ENCODE measurements at places on chromosomes 7 and 10.
A peak's percentile ranks its signal among the peaks of the same experiment; 100 is the strongest.

- no peak for DNase-seq
These were observed 26.6 kb downstream of the RHEB start for GRCh38 chr7:151493083-151493482.

- DNase-seq = no peak
These were observed 553 bp downstream of the TSPAN15 start for GRCh38 chr10:69451784-69452251.

GRCh38 chr7:24889611-24890010 is 90.4 kb downstream of the OSBPL3 start:
- DNase-seq = no peak

DNA sequence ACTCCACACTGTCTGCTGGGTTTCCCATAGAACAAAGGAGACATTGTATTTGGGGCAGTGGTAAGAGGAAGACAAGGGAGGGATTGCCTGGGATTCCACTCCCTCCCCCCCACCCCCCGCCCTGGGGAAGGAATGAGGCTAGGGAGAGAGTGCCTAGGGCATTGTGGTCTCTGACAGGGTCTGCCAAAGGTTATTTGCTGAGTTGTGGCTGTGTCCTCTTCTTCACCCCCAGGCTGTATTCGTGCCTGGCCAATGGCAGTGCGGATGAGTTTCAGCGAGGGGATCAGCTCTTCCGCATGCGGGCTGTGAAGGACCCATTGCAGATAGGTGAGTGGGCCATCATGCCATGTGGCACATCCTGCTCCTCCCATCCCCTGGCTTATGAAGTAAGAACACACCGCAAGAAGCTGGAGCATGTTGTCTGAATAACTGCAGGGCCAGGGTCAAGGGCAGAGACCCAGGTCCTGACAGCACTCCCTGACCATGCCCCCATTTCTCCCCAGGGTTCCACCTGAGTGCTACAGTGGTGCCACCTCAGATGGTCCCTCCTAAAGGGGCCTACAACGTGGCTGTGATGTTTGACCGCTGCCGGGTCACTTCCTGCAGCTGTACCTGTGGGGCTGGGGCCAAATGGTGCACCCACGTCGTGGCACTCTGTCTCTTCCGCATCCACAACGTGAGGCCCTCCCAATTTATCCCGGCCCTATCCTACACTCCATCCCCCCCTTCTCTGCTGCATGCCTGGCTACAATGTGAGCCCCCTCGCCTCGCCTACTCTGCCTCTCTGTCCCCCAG is 3.7 kb downstream of the ZSWIM8 start:
- no peak for DNase-seq

DNA sequence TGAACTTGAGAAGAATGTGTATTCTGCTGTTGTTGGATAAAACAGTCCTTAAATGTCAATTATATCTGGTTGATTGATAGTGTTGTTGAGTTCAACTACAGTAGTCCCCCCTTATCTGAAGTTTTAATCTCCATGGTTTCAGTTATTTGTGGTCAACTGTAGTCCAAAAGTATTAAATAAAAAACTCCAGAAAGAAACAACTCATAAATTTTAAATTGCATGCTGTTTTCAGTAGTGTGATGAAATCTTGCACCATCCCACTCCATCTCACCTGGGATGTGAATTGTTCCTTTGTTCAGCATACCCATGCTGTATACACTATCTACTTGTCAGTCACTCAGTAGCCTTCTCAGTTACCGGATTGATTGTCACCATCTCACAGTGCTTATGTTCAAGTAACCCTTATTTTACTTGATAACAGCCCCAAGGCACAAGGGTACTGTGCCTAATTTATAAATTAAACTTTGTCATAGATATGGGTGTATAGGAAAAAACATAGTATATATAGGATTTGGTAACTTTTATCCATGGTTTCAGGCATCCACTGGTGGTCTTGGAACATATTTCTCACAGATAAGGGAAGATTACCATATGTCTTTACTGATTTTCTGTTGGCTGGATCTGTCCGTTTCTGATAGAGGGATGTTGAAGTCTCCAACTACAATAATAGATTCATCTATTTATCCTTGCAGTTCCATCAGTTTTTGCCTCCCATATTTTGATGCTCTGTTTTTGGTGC is 57.1 kb downstream of the AOAH start:
- DNase-seq = no peak

DNA sequence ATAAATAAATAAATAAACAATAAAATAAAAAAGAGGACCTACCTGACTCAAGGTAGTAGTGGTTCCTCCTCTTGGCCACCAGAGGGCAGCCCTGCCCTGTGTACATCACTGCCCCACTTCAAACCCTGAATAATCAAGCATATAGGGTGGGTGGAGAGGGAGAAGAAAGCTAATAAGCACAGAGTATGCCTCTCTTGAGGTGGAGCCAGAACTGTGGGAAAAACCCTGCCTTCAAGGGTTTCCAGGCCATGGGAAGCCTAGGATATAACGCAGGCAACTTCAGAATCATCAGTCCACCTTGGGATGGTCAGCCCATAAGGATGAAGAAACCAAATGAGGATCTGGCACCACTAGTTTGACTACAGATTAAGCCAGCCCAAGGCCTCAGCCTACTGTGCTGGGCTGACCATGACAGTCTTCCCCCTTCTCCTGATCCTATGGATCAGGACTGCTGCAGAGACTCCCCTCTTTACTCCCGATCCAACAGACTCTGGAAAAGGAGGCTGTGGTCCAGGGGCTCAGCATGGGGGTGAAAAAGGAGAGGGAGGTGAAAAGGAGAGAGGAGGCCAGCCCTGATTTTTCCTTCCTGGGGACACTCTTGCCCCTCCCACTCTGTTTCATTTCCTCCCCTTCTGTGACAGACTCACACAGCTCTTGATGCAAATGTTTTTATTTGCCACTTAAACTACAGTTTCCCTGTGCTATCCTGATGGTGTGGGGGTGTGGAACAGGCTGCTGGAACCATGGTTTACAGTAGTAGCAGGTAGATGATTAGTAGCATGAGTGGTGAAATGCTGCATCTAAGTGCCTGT is 10.1 kb downstream of the AVPI1 start:
- DNase-seq = peak; percentile 15

DNA sequence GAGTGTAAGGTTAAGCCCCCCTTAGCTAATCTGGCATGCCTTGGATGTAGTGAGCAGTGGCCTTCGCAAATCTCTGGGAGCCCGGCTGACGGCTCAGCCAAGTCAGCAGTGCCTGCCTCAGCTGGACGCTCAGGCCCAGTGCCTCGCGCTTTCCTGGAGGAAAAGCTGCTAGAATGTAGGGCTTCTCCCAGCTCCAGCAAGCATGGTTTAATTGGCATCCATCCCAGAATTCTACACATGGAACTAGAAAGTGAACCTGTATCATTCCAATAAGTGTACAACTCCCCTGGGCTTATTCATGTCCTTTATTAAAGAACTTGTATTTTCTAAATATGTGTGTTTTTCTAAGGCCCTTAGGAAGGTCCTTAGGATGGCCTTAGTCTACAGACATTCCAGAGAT is 287.8 kb upstream of the SHH start:
- no peak for DNase-seq

DNA sequence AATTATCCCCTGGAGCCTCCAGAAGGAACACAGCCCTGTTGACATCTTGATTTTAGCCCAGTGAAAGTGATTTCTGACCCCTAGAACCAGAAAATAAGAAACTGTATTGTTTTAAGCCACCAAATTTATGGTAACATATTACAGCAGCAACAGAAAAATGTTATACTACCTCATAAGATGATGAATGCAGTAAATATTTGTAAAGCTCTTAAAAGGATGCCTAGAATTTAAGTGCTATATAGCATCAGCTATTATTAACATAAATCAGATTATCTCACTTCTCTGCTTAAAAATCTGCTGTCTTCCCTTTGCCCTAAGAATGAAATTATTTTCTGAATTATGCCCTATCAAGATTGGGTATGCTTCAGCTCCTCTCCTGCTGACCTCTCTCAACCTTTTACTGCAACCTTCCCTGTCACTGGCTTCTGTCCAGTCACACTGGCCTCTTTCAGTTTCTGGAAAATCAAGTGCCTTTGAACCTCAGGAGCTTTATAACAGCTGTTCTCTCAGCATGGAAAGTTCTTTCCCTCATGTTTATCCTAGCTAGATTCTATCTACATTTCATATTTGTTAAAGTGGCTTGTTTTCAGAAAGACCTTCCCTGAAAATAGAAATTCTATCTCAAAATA is 78.9 kb downstream of the GPR37 start:
- DNase-seq = no peak

DNA sequence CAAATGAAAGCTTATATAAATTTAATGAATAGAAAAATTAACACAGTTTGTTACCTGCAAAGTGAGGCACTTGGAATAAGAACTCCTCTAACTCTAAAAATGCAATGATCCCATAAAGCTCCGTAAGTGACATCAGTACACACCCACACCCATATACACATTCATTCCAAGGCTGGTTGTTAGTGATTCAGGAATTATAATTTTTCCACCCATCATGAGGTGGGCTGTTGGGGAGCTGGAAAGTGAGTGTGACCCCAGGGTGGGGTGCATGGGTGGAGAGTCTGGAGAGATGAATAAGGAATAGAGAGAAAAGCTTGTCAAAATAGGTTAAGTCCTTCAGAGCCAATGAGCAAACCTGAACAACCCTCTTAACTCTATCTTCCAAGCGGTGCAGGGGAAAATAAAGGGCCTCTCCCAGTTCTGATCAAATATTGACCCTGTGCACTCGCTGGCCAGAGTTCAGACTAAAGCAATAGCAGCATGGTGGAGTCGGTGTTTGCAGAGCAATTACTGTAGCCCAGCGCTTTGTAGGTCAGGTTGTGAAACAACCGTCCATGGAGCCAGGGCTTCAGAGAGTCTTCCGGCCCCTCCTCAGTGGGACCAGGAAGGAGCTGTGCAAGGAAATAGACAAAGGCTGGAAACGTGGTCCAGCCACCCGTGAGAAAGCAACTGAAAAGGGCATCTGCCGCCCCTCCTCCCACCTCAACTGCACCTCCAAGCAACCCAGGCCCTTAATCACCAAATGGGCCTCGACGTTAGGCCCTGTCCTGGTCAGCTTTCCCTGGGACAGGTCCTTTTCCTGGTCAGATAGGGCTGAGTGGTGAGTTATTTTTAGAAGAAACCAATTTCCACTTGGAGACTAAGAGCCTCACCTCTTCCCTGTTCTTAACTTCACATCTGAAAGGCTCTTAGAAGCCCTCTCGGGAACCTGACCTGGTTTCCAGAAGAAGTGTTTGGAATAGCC is 61.2 kb downstream of the SH3PXD2A start:
- no peak for DNase-seq

- no peak for DNase-seq
These were observed 52.7 kb downstream of the RBM17 start for GRCh38 chr10:6141296-6142151.

- DNase-seq = no peak
These were observed 121.3 kb downstream of the PPP1R3A start for GRCh38 chr7:113797420-113798010.

- DNase-seq = no peak
These were observed 316.2 kb downstream of the POM121L12 start for GRCh38 chr7:53351681-53352080.

GRCh38 chr7:111752022-111752582 is 189.8 kb upstream of the IMMP2L start:
- no peak for DNase-seq

DNA sequence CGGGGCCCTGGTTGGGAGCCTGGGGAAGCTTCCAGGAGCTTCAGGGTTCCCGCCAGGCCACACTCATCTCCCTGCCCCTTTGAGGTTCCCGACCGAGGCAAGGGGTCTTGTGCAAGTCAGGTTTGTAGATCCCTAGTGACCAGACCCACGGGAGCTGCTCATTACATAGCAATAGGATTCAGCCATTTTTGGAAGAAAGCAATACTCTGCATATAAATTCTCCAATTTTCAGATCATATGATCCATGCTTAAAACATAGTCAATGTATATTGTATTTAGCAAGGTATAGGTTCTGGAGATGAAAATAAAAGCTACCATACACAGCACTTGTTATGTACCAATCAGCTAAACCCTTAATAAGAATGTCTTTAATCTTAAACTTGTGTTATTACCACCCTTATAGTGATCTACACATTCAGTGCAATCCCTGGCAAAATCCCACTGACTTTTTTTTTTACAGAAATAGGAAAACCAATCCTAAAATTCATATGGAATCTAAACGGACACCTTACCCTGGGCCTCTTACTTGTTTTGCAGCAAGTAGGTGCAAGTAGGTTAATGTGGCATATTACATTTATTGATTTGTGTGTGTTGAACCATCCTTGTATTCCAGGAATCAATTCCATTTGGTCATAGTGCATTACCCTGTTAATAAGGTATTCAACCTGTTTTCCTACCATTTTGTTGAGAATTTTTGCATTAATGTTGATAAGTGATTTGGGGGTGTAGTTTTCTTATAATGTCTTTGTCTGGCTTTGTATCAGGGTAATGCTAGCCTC is 13.8 kb upstream of the FKBP9 start:
- DNase-seq = no peak

DNA sequence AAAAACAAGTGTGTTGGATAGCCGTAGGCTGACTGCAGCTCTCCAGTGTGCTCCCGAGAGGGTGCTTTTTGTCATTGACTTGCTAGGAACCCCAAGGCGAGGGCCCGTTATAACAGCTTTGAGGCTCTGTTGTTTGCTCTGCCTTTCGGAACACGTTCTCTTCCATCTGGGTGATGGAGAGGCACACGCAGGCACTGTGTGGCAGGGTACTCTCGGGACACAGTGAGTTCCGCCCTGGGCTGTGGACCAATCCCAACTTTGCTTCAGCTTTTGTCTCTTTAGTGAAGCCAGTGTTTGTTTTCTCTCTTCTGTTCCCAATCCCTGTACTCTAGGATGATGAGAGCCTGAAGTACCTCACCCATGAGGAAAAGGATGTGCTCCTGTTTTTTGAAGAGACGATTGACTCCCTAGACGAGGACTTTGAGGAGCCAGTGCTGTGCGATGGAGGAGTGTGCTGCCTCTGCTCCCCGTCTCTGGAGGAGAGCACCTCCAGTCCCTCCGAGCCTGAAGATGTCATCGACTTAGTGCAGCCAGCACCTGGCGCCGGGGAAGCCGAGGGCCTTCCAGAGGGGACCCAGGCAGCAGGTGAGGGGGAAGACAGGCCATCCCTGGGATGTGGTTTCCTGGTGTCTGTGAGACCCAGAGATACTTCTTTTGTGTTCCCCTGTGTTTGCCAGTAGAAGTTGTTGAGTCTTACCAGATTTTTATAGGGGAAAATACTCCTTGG is 43.2 kb downstream of the PROSER2 start:
- no peak for DNase-seq

DNA sequence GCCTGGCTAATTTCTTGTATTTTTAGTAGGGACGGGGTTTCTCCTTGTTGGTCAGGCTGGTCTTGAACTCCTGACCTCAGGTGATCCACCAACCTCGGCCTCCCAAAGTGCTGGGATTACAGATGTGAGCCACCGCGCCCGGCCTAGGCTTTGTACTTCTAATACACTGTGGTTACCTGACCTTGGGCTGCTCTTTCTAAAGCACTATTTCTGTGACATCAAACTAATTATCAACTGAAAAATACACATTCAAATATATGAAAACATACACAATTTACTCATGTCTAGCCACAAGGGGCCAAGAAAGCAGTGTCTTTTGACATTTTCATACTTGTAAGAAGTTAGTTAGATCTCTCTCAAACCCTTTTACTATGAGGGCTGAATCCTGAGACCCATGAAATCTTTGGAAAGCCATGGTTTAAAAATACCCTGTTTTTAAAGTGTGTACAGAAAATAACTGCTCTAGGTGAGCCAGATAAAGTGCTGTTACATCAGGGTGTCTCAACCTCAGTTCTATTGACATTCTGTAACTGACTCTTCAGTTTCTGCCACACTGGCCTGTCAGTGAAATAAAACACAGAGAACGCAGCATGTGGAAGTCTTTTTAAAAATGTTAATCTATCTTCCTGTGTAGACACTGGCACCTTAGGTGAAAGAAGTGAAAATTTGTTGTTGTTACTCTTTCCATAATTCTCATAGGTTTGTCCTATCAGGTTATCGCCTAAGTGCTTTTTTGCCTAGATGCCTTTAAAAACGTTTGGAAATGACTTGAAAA is 58.8 kb downstream of the CREM start:
- no peak for DNase-seq

Data from stimulated activated CD8-positive, alpha-beta memory T cell treated with anti-CD3 and anti-CD28 coated beads, Interleukin-7, amount 100 ng/mL, for 1 hour (primary cell).